Activated CD4-positive, CD25-positive, alpha-beta regulatory T cell treated with anti-CD3 and anti-CD28 coated beads, Interleukin-2, amount 50 U/mL, for 24 hours (primary cell): ENCODE measurements at places on chromosomes 5 and 9.

DNA sequence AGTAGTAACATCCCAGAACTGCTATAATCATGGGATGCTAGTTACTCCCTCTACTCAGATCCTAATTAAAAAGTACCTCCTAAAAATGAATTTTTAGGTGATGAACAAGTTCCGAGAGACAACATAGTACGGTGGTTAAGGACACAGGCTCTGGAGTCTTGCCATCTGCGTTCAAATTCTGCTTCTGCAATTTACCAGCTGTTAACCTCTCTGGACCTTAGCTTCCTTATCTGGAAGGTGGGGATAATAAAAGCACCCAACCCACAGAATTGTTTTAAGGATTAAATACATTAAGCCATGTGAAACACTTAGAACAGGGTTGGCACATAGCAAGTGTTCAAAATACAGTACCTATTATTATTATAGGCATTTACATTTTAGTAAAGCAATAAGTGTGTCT, 77.5 kb upstream of the XPA start:
- no peak for ATAC-seq

DNA sequence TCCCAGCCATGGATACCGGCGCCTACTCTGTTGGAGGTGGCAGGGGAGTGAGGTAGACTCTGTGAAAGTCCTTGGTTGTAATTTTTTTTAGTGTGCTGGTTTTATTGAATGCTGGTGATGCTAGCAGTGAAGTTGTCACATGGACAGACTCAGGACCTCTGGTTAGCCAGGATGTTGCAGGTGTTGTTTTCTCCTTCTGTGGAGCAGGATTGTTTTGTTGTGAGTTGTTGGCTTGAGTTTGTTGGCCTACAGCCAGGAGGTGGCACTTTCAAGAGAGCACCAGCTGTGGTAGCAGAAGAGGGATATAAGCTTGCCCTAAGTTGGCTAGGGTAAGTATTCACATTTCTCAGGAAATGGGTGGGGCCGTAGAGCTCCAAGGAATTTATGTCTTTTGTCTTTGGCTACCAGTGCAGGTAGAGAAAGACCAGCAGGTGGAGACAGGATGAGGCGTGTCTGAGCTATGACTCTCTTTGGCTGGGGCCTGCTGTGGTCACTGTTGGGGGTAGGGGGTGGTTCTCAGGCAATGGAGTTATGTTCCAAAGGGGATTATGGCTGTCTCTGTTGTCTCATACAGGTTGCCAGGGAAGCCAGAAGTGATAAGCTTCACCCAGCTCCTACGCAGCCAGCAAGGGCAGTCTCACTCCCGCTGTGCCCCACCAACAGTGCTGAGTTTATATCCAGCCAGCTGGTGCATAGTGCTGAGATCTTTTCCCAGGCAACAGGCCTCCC, 248.7 kb downstream of the TAF11L14 start:
- ATAC-seq: no peak

GRCh38 chr9:108911820-108912219, 22.1 kb downstream of the ELP1 start:
- no peak for ATAC-seq

DNA sequence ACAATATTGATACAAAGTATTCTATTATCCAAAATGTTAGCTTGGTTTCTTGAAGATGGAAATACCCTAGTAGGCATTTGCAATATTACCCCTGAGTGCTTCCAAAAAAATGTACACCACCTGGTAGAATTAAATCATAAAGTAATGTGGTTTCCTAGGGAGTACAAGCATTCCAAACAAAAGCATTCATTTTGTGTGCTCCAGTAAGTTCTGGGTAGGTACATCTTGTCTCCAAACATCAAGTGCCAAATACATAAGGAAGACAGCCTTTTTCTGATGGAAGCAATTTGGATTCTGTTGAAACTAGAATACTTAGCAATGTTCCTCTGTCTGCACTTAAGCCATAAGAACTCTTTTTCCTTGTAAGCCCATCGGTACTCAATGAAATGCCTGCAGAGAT, 73.1 kb upstream of the IL7R start:
- ATAC-seq: no peak

GRCh38 chr9:123929177-123929869, 603 bp downstream of the DENND1A start:
- ATAC-seq: no peak

DNA sequence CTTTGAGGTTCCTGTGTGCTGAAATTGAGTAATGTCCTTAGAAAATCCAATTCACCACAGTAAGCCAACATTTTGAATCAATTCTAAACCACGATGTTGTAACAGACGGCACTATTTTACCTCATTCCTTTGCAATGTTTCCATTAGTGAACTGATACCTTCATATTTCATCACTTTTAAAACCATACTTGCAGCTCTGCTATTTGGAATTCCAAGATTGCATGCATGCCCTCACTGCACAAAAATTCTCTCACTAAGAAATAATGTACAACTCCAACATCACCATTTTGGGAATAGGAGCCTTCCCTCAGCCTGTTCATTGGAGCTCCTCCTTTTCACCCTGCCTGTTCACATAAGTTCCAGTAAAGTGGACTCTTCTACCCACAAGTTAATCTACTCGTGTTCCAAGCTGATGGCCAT, 74.8 kb upstream of the TGFBR1 start:
- ATAC-seq: no peak

- ATAC-seq: peak; percentile 95
Measured at GRCh38 chr5:156402387-156402921, 75.5 kb downstream of the SGCD start.

- no peak for ATAC-seq
Measured at GRCh38 chr9:27451207-27451797, 72.8 kb upstream of the IFNK start.

DNA sequence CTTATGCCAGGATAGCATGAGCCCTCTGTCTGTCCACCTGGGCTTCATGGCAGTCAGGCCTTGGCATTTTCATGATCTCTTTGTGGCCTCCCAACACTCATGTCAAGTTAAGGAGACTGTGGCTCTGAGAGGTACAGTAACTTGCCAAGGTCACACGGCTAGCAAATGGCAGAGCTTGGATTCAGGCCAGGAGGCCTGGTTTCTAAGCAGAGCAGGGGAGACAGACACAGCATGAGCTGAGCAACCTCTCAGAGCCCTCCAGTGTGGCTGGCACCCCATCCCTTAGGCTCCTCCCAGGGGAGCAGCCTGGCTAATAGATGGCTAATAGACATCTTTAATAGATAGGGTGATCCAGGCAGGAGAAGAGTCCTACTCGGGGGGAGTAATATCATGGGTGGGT, 4.1 kb downstream of the SYNPO start:
- peak; percentile 5 for ATAC-seq

GRCh38 chr5:16808021-16808420, 128.1 kb downstream of the MYO10 start:
- ATAC-seq: no peak

GRCh38 chr9:91734371-91734981, 215.6 kb downstream of the ROR2 start:
- no peak for ATAC-seq

GRCh38 chr5:68087866-68088265, 127.7 kb upstream of the PIK3R1 start:
- ATAC-seq: no peak

DNA sequence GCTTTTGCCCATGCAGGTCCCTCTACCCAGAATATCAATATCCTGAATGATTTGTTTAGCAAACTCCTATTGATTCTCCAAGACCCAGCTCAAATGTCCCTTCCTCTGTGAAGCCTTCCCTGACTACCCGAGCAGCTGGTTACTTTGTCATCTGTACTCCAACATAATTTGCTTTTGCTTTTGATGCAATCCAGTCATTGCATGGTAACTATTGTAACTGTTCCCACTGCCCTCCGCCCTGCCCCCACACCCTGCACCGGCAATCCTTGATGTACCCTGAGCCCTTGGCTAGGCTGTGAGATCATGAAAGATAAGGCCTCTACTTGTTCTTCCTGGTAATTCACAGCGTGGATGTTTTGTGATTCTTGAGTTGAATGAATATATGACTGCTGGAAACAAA, 119.9 kb upstream of the BOD1 start:
- no peak for ATAC-seq

- no peak for ATAC-seq
Measured at GRCh38 chr5:97844797-97845196, 661.8 kb upstream of the RIOK2 start.

DNA sequence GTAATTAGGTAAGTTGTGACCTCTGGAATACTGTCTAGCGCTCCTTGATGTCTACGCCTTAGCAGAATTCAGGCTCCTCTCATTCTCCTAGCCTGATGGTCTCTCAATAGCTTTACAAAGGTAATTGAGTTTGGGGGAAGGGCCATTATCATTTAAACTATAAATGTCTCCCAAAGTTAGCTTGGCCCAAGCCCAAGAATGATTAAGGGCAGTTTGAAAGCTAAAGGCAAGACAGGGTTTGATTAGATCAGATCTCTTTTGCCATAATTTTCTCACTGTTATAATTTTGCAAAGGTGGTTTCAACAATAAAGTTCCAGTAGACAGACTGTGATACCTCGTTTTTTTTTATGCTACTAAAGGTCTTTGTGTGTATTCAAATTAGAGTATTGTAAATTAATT, 3.7 kb upstream of the SLC30A5 start:
- no peak for ATAC-seq

DNA sequence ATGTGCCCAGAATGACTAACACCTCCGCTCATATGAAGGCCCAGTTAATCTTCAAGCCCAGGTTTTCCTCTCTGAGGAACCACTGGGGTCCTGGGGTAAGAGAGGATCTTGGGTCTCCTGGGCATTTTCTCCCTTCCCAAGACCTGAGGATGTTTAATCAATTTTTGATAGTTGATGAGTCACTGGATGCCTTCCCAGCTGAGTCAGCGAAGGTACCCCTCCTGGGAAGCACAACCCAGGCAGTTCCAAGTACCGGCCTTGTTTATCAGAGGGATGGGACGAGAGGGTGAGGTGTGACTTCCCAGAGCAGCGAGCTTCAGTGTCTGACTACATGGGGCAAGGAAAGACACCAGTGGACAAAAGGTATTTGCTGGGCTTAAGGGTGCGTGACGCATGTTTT, 119.6 kb upstream of the IL12B start:
- ATAC-seq: no peak

DNA sequence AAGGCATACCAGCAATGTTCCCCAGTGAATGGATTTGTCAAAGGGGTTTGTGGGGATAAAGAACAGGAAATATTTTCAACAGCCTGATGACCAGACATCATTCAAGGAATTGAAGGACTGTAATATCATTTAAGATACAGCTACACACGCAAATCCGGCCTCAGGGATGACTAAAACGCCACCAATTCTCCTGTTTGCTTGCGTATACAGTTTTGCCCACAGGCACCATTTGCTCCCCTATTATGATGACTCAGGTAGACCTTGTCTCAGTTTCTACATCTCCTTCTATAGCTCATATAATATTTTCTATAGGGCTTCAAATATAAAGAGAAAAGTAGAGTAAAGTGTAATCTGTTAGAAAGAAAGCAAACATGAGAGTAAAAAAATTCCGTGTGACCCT, 29.7 kb upstream of the ITGA1 start:
- no peak for ATAC-seq

GRCh38 chr5:153670101-153670500, 179.6 kb downstream of the GRIA1 start:
- ATAC-seq: no peak

- ATAC-seq: no peak
Measured at GRCh38 chr5:83388608-83389007, 82.9 kb upstream of the VCAN start.

GRCh38 chr5:38641003-38641402, 84.6 kb upstream of the LIFR start:
- ATAC-seq: no peak

DNA sequence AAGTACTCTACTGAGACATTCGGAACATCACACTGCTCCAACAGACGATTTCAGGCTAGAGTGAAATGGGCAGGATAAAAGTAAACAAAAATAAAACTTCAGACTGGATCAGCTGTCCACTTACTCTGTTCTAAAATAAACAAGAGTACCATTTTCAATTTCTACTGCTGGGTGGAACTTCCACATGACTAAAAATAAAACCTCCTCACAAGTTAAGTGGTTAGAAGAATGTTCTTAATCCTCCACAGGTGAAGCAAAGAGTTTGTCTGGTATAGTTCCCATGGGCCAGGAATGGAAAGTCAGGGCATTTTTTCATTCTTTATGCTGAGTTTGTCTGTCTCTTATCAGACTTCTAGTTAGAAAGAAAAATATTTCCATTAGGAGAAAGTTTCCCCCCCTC, 15.7 kb downstream of the NUDT12 start:
- no peak for ATAC-seq

DNA sequence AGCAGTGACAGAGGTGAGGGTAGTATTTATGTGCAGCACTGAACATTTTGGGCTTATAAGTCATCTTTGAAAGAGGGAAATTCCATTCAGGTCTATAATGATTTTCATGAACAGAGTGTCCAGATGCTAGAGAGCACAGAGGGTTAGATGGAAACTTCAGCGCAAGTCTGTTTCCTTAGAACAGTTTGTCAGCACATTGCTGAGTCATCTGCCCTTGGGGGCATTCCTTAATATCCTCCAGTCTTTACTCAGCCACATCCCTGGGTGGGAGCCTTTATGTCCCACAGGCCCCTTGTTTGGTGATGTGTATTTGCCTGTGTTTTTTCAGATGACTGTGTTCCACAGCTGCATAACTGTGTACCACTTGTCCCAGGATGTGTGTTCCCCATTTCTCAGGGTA, 138.5 kb upstream of the S1PR3 start:
- no peak for ATAC-seq

GRCh38 chr9:76297721-76298239, 96.4 kb downstream of the RFK start:
- no peak for ATAC-seq

DNA sequence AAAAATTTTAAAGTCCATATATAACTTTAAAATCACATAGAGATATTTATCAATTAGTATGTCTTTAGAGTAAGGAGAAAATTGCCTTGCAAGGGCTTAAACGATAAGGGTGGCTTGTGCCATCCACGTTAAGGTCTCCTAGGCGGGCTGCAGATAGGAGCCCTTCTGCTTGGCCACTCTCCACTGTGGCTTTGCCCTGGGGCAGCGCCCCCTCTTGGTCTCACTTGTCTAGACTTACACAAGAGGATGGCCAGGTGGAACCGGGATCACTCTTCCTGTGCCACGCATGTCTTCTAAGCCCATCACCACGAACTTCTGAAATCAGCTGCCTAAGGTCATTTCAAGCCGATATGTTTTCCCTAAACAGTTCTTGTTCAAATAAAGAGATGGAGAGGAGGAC, 2.9 kb downstream of the FPGS start:
- ATAC-seq: no peak

- ATAC-seq: no peak
Measured at GRCh38 chr9:99459919-99460318, 237.8 kb downstream of the SEC61B start.
